ENCODE measurements at places on chromosomes 2 and 18.

DNA sequence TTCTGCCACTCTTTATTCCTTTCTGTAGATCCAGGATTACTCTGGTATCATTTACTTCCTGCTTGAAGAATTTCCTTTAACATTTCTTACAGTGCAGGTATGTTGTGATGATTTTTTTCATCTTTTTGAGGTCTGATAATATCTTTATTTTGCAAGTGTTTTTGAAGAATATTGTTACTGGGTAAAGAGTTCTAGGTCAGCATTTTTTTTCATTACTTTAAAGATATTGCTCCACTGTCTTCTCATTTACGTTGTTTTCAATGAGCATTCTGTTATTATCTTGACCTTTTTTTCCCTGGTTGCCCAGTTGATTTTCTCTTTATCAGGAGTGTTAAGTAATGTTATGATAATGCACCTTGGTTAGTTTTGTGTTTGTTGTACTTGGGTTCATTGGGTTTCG is 31.7 kb upstream of the TMEM247 start:
- DNase-seq: no peak

- DNase-seq: no peak
Observed at GRCh38 chr2:203802342-203803052, 65.1 kb upstream of the CTLA4 start.

GRCh38 chr18:79489899-79490625 is 94.3 kb downstream of the NFATC1 start:
- DNase-seq: no peak

DNA sequence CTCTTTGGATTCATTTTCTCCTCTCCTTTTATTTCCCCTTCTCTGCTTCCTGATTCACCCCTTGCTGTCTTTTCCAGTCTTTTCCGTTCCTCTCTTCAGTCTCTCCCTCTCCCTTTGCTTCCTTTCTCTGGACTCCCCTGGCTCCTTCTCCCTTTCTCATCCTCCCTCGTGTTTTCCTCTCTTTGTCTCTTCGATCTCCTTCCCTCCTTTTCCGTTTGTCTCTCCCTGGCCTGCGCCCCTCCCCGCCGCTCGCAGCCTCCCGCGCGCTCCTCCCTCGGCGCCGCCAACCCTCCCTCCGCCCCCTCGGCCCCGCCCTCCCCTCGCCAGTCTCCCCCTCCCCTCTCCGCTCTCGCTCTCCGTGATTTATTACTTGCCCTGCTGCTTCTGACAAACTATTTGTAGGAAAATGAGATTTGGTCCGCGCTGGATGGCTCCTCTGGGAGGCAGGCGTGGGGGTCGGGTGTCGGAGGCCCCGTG is 46.0 kb upstream of the PAX8 start:
- DNase-seq: peak; percentile 59

- DNase-seq: no peak
Observed at GRCh38 chr2:85215081-85215447, 81.9 kb downstream of the TCF7L1 start.

GRCh38 chr2:42578621-42579020 is 10.2 kb downstream of the MTA3 start:
- no peak for DNase-seq

DNA sequence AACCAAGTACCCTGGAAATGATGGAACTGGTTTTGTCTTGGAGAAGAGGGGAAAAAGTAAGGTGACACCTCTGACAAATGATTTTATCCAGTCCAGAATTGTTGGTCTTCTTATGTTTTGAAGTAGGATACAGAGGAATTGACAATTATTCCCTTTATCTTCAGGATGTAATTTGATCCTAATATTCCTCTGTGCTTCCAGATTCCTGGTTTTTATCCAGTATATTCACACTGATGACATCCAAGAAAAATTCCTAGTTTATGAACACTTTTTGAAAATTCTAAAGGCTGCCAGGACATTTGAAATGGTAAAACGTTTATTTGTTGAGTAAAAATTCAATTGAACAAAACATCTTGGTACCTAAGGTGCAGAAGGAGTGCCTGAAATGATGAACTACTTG is 22.2 kb upstream of the ETAA1 start:
- DNase-seq: no peak

DNA sequence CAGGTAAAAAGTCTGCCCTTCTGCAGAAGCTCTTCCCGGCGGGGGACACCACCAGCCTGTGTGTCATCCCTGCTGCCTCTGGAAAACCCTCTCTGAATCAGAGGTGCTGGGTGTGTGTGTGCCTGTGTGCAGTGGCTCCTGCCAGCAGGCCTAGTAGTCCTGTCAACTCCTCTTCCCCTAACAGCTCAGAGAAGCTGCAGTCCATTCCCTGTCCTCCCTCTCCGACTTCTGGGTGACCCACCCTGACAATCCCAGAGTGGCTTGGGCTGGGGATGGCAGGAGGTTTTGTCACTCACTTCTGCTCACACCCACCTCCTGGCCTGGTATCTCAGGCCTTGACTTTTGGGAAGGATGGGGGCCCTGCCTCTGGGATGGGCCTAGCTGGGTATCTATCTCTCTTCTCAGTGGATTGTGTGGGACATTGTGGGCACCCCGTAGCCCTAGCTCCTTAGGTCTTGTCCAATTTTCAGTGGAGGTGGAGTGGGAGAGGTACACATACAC is 2.3 kb downstream of the WNT10A start:
- no peak for DNase-seq

GRCh38 chr2:40725950-40726349 is 274.1 kb upstream of the SLC8A1 start:
- DNase-seq: no peak
